ENCODE measurements at places on chromosomes 2 and 18.
A peak's percentile ranks its signal among the peaks of the same experiment; 100 is the strongest.

- no peak for DNase-seq
Observed at GRCh38 chr2:73074110-73075069, 2.9 kb upstream of the SFXN5 start.

GRCh38 chr2:219124381-219125110 lies 36.1 kb downstream of the NHEJ1 start:
- DNase-seq = no peak

GRCh38 chr2:176508984-176509740 lies 239.9 kb downstream of the MTX2 start:
- no peak for DNase-seq

DNA sequence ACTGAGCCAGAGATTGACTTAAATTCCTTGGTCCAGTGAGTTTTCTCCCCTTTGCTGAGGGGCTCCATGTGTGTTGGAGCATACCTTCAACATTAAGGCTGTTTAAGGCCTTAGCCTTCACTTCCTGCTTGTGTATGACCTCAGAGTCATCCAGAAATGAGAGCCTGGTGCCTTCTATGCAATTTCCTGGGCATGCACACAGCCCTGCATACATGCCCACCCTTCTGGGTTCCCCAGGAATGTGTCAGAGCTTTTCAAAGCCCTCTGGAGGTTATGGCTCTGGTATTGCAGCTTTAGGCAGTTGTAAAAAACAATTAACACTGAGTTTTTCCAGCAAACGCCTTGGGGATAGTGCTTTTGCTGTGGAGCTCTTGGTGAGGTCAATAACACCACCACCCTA lies 16.7 kb downstream of the IL1R1 start:
- DNase-seq = no peak

DNA sequence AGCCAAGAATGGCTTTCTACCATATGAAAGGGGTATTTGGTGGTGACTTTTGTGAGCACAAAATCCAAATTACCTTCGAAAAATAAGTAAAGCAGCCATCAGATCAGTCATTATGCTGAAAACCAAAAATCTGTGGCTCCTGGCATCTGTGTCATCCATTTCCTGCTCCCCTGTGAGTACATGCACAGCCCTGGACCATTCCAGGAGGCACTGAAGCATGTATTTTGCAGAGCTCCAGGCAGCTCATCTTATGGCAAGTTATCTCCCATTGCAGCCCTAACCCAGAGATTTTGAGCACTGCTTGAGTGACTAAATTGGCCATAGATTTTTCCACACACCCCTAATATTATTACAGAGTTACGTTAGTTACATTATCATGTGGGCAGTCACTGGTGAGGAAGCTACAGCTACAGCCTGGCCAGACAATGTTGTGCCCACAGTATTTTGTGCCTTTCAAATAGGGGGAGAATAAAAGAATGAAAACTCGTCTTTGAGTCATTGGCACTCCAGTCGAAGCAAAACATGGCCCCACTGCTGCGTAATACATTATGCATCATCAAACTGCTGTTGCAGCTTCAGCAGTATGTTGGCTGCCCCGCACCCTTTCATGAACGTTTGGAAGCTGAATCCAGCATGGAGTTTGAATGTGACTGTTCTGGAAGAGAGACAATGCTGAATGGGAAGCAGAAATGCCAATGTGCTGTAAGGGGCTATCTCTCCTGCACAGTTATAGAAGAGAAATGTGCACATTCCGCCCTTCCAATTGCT lies 702.2 kb downstream of the RNF144A start:
- DNase-seq = no peak

DNA sequence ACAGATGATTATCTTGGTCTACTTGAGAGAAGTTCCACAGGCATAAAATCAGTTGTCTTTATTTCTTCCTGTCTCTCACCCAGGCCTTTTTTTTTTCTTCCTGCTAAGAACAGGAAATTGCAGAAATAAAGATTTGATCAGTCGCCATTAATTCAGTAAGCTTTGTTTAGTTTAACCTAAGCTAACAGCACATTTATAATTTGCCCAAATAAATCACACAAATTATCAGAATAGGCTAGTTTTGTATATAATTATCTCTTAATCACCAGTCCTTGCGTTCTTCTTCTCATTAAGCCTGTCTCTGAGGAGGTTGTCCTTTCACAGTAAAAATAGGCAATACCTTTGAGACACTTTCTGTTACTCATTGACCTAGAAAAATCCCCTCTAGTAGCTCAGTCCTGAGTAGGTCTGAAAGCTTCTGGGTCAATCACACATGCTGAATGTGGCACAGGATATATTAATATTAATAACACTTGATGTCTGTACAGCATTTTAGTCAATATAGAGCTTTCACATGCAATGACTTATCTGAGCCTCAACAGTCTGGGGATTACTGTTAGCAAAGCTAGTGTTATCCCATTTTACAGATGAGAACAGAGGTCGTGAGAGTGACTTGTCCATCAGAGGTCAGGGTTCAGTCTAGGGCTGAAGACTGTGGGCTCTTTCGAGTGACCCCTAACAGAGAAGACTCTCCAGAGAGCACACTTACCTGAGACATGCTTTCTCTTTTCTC lies 11.2 kb upstream of the STK17B start:
- no peak for DNase-seq

- DNase-seq = no peak
Observed at GRCh38 chr2:66448136-66448991, 13.4 kb downstream of the MEIS1 start.

DNA sequence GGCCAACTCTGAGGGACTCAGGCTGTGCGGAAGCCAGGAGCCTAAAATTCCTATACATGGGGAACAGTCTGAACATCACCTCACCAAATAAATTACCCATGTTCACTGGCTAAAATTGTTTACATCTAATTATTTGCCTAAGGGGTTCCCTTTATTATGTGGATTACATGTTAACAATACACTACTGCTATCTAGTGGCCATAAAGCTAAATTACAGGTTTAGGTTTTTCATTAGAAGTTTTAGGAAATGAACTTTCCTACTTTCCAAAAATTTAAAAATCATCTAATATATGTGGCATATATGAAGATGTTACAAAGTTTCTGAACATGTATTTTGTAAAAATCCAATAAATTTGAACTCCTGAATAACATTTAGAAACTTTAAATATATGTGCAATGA lies 40.3 kb downstream of the PLA2R1 start:
- no peak for DNase-seq

- DNase-seq = no peak
Observed at GRCh38 chr2:118269408-118270051, 181.3 kb downstream of the INSIG2 start.

- no peak for DNase-seq
Observed at GRCh38 chr18:80238651-80239260, 8.6 kb downstream of the PARD6G start.

- no peak for DNase-seq
Observed at GRCh38 chr18:74921057-74921820, 287.7 kb downstream of the PTGR3 start.

- no peak for DNase-seq
Observed at GRCh38 chr2:228039752-228040534, 141.5 kb downstream of the SPHKAP start.

DNA sequence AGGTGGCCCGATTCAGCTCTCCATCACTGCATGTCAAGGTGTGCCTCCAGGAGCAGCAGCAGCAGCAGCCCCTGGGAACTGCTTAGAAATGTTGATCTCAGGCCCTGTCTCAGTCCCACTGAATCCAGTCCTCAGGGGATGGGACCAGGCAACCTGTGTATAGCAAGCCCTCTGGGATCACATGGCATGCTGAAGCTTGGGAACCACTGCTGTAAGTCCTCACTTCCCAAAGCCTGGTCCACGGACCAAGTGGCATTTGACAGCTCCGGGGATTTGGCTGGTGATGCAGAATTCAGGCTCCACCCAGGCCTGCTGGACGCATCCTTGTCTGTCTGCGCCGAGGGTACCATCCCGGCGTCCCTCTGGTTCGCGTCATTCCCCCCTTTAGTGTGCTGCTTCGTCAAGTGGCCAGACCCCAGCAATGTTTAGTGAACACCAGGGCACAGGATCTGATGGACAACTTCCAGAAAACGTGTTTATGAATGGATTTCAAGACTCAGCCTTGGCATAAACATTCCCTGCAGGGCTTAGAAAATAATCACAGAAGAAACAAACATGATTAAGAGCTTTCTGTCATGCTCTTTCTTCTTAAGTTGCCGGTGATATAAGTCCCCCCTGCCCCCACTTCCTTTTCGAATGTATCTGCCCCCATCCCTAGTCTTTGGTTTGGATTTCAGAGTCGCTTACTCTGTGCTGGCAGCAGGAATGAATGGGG lies 234.0 kb downstream of the GBX2 start:
- peak; percentile 19 for DNase-seq

DNA sequence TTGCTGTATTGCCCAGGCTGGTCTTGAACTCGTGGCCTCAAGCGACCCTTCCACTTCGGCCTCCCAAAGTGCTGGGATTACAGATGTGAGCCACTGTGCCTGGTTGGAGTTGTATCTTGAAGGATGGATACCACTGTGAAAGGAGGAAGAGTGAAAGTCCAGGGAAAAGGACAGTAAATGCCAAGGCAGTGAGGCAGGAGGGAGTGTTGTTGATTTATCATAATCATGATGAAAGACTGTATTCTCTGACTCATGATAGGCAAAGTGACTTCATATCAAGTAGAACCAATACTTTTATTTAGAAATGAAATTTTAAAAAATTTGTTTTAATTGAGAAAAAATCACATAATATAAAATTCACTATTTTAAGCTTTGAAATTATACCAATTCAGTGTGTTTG lies 162.3 kb downstream of the ARHGAP28 start:
- DNase-seq = no peak

- DNase-seq = no peak
Observed at GRCh38 chr2:99637159-99637697, 147.4 kb upstream of the REV1 start.

GRCh38 chr2:127453392-127454171 lies 35.4 kb downstream of the PROC start:
- no peak for DNase-seq

- DNase-seq = no peak
Observed at GRCh38 chr2:43367012-43367782, 140.8 kb upstream of the ZFP36L2 start.

DNA sequence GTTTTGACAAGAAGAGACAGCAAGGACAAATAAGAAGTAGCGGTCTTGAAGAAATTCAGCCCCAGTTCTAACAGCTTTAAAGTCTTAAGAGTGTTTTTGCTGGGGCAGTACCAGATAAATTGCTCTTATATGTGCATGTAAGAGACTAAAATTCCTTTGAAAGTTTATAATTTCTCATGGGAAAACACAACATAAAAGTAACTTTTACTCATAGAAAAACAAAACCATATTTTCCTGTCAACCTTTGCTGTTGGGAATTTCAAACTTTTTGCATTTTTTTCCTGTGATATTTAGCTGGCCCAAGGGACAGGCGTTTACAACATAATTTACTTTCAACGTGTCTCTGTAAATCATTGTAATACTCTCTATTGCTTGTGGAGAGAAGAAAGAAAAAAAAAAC lies 767.8 kb upstream of the ZEB2 start:
- no peak for DNase-seq

DNA sequence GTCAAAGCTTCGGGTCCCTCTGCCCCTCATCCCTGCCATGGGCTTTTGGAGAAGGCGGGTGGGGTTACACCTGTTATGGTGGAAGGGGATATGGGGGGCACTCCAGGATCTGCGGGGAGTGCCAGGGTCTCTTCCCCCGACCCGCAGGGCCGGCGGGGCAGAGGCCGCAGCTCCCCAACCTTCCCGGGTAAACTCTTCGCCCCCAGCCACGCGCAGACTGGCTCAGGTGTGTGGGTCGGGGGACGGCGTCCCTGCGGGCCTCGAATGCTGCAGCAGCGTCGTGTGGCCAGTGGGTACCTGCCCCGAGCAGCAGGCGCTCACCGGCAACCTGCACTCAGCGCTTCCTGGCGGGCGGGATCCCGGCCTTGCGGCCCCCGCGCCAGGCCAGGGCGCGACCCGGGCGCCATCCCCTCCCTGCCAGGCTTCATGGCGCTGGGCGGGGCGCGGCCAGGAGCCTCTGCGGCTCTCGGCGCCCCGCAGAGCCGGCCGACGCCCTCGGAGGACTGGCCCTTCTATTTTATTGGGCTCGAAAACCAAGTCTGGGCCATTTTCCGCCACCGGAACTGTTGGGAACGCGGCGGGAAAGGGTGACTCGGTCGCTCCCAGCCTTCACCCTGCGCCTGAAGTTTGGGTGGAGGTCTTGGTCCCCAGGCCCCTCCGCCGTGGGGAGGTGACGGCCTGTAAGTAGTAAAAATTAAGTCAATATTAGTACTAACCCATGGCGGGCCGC lies 4.5 kb downstream of the GBX2 start:
- DNase-seq = no peak

- DNase-seq = no peak
Observed at GRCh38 chr2:174436351-174436750, 40.8 kb downstream of the SCRN3 start.

GRCh38 chr2:9252002-9252357 lies 45.4 kb downstream of the ASAP2 start:
- no peak for DNase-seq

- DNase-seq = no peak
Observed at GRCh38 chr2:104901037-104901881, 47.3 kb downstream of the POU3F3 start.

DNA sequence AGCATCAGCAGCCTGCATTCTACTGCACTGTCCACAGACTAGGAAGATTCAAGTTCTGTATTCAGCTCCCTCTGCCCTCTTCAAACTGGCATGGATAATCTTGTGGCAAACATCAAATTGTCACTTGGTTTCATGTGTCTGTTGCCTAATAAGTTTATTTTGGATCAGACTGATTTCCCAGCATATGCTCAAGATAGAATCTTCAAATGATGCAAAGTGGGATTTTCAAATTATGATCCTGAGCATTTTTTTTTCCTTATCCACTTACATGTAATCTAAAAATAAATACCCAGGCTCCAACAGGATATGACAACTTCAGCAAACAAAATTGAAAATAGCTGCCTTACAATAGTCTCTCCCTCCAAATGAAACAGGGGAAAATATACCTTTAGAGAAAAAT lies 160.9 kb upstream of the VRK2 start:
- no peak for DNase-seq

DNA sequence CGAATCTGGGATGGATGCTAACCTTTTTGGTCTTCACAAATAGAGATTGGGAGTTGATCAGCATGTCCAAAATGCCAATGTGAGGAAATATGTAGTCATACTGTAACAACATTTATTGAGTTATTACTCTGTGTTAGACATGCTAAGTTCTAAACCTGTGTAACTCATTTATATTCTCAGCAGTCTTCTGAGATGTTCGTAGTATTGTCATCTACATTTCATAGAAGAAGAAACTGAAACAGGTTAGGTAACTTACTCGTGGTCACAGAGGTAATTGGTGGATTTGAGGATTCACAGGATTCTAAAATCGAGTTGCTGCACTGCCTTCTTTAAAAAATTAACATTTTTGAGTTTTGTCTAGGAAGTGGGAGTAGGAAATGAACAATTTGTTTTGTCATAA lies 162.1 kb downstream of the UBE2E3 start:
- DNase-seq = no peak
